HCEC 1CT (cell line): ENCODE measurements at places on chromosomes 5 and 9.

GRCh38 chr5:163916861-163917260 lies 411.4 kb downstream of the MAT2B start:
- no peak for DNase-seq

GRCh38 chr5:53928641-53929040 lies 368.2 kb downstream of the NDUFS4 start:
- DNase-seq = no peak

DNA sequence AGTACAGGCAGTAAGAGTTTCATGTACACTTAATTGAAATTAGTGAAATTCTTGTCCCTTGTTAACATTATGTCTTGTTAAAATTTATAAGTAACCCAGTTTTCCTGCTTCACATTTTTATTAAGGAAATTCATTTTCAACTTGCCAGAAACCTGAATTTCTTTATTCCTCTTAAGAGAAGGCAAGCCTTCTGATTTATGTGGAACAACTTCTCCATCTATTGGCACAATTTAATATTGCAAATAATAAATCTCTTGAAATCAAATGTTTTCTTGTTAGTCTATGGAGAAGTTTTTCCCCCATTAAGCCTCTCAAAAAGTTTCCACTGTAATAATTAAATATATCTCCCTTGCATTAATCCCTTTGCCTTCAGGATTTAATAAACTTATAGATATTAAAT lies 33.8 kb upstream of the ACO1 start:
- peak; percentile 12 for DNase-seq

DNA sequence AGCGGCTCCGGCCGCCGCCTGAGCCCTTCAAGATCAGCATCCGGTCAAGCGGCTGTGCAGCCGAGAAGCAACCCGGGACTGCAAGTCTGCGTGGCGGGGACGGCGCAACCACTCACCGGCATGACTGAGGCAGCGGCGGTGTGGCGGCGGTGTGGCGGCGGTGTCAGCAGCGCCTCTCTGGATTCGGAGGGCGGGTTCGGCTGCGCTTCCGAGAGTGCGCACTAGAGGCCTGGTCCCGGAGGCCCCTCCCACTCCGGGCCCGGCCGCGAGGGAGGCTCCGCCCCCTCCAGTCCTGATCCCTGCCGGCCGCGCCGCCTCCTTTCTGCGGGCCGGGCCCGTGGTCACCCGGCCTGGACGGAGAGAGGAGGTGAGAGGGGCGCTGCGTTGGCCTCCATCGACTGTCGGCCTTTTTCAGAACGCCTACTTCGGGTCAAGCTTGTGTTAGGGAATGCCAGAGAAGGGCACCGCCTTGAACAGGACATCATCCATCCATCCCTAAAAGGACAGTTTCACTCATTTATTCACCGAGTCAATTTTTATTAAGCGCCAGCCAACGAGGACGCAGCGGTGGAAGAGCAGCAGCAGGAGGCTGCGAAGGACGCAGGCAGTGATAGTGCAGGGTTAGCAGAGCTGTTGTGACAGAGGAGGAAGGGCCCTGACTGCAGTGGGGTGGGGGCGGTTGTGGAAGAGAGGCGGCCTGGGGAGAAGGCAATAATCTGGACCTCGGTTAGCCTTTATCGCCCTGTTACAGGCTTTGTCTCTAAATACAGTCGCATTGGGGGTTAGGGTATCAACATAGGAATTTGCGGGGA lies at the start of gene ATOX1:
Gene ATOX1 (minus strand): TSS at position 202 of the 812 bp plus-strand sequence. CDS start 80 bp downstream, at position 122.
- peak; percentile 87 for DNase-seq

GRCh38 chr5:149240354-149240998 lies 31.2 kb upstream of the AFAP1L1 start:
- no peak for DNase-seq

- DNase-seq = no peak
Measured at GRCh38 chr9:5957166-5957565, 58.3 kb downstream of the RANBP6 start.

- DNase-seq = peak; percentile 24
Measured at GRCh38 chr9:70746760-70747159, 332.3 kb upstream of the KLF9 start.

- DNase-seq = peak; percentile 78
Measured at GRCh38 chr9:93642961-93643360, 66.6 kb downstream of the PHF2 start.

DNA sequence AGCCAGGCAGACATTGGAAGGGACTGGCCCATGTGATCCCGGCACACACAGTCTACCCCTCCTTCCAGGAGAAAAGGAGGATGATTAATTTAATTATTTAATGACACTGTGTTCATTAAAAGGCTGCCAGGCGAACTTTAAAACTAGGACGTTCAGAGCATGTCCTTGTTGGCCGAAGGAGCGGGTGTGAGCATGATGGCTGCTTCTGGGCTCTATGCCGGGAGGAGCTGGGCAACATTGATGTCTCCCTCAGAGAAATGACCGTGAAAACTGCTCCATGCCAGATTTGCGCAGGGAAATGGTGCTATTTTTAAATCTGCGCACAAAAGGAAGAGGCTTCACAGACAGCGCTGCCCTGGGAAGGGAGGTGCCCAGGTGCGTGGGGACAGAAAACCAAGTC lies 284.9 kb upstream of the IRX4 start:
- DNase-seq = no peak

GRCh38 chr5:93941897-93942296 lies 200.5 kb upstream of the POU5F2 start:
- DNase-seq = no peak

DNA sequence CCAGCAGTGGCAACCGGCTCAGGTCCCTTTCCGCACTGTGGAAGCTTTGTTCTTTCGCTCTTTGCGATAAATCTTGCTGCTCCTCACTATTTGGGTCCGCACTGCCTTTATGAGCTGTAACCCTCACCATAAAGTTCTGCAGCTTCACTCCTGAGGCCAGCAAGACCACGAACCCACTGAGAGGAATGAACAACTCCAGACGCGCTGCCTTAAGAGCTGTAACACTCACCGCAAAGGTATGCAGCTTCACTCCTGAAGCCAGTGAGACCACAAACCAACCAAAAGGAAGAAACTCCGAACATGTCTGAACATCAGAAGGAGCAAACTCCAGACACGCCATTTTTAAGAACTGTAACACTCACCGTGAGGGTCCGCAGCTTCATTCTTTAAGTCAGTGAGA lies 103.5 kb downstream of the GLIS3 start:
- DNase-seq = no peak

DNA sequence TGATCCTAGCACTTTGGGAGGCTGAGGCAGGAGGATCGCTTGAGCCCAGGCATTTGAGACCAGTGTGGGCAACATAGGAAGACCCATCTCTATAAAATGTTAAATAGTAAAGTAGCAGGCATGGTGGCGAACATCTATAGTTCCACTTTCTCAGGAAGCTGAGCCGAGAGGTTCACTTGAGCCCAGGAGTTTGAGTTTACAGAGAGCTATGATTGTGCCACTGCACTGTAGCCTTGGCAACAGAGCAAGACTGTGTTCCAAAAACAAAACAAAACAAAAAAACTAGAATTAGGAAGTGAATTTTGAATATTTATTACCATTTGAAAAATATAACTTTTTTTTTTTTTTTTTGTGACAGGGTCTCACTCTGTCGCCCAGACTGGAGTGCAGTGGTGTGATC lies 26.8 kb upstream of the PAX5 start:
- no peak for DNase-seq

- DNase-seq = peak; percentile 51
Measured at GRCh38 chr9:5714501-5715401, 85.8 kb downstream of the RIC1 start.

GRCh38 chr5:41508186-41508585 lies 2.2 kb downstream of the PLCXD3 start:
- peak; percentile 76 for DNase-seq

- DNase-seq = no peak
Measured at GRCh38 chr5:119385136-119385535, 29.3 kb downstream of the TNFAIP8 start.

GRCh38 chr5:134085411-134085810 lies 29.1 kb upstream of the TCF7 start:
- DNase-seq = no peak

GRCh38 chr5:98905857-98906688 lies 22.7 kb downstream of the CHD1 start:
- peak; percentile 50 for DNase-seq

GRCh38 chr5:179762781-179763176 lies 30.2 kb downstream of the MAML1 start:
- DNase-seq = peak; percentile 76

DNA sequence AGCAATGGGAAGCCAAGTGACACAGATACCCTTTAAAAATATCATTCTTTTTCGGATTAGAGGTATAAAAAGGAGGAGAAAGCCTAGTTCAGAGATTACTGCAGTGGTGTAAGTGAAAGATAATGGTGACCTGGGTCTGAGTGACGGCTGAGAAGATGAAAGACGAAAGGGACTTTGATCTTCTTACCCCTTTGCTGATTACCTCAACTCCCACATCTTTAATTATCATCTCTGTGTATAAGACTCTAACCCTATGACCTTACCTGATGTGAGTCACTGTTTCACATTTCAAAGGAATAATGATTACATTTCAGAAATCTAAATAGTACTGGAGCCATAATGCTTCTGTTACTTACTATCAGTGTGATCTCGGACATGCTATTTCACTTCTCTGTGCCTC lies 21.4 kb upstream of the CCNO start:
- DNase-seq = no peak

DNA sequence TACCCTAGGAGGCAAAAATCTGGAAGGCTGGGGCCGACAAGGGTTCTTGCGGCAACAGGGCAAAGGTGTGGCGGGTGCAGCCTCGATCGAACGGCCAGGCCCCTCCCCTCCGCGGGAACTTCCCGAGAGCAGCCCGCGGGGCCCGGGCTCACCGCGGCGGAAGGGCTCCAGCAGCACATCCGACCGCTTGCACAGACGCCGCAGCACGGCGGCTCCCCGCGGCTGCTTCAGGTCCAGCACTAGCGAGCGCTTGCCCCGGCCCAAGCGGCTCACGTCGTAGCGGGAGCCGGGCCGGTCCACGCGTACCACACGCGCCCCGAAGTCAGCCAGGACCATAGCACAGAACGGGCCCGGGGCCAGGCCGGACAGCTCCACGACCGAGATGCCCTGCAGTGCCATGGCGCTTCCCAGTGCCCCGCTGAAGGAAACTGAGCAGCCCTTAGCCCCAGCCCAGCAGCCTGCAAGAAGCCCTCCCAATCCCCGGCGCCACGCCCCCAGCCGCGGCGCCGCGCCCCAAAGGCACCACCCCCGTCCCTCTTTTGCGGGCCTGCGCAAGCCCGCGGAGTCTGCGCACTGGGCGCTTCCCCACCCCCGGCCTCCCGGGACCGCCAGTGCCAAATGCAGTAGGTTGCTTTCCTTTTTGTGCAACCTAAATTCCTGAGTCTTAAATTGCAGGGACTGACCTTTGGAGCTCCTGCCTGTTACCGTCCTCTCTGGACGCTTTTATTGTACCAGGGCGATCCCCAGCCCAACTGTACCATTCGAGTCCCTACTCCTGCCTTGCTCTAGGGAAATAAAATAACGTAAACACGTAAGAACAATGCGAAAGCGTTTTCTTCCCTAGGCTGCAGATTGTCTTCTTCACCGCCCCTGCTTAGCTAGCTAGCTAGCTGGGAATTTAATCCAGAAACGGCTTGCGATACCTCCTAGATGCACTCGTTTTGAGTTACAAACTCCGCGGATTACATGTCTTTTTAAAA lies at the start of gene AMACR:
Gene AMACR (minus strand): TSS at position 430 of the 980 bp plus-strand sequence. CDS start 31 bp downstream, at position 399.
- peak; percentile 90 for DNase-seq
